ENCODE measurements at places on chromosomes 16 and 17.
A peak's percentile ranks its signal among the peaks of the same experiment; 100 is the strongest.

DNA sequence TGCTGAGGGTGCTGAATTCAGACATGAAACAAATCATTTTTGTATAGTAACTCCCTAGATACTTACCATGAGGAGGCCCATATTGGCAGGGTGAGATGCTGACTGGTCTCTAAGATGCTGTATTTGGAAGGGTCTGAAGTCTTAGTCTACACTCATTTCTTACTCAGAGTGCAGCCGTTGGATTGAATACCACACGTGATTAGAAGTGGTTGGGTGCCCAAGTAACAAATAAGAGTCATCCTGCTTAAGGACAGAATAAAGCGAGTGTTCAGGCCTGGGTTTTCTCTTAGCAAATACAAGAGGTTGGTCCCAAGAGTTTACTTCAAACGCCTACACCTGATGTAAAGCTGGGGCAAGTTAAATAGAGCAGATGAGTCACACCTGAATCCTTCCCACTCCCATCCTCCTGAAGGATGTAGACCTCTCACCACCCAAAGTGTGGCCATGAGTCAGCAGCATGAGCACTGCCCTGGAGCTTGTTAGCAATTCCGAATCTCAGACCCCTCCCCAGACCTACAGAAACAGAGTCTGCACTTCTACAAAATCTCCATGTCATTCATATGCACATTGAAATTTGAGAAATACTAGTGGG, 284.6 kb upstream of the CDH5 start:
- DNase-seq, result peak; percentile 45

- no peak for DNase-seq
Measured at GRCh38 chr16:21592191-21592590, 7.2 kb upstream of the METTL9 start.

GRCh38 chr17:57823469-57824401, 26.1 kb downstream of the MRPS23 start:
- DNase-seq, result no peak

DNA sequence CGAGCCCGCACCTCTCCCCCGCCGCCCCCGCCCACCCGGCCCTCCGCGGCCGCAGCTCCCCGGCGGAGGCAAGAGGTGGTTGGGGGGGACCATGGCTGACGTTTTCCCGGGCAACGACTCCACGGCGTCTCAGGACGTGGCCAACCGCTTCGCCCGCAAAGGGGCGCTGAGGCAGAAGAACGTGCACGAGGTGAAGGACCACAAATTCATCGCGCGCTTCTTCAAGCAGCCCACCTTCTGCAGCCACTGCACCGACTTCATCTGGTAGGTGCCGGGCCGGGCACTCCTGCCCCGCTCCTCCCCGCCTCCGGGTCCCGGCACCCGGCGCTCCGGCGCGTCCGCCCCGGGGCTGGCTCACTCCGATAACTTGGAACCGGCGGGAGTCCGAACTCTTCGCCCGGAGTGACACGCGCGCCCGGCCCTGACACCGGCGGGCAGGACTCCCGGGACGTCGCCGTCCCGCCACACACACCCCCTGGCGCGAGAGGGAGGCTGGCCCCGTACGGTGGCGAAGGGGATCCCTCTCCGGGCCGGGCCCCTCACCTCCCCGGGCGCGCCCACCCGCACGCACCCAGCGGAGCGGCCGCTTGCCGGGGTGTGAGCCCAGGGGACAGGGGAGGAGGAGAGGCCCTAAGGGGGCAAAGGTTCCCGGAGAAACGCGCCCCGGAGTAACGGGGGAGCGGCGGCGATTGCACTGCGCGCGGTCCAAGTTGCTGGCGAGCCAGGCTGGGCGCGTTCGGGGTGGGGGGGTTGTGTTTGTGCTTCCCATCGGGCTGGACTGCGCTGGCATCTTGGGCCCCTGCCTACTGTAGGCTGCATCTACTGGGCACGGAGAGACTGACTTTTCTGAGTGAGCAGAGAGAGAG, 581 bp downstream of the PRKCA start:
- DNase-seq, result peak; percentile 35
